CD8-positive, alpha-beta T cell (primary cell): ENCODE measurements at places on chromosomes 12 and 14. TPM values are rescaled to one million over a fixed set of nuclear protein-coding genes. Genes with fewer than 3 reads are reported as not detected.
A peak's percentile ranks its signal among the peaks of the same experiment; 100 is the strongest.

AHNAK2 gene
- 0.14 TPM for total RNA-seq

GRCh38 chr14:81018251-81018650 is 62.8 kb downstream of the TSHR start:
- DNase-seq, result no peak

PTPN6 gene
- 63.9 TPM for total RNA-seq

NDUFA9 gene
- total RNA-seq, result 94.2 TPM

- peak; percentile 11 for DNase-seq
These were observed 5.4 kb downstream of the SOS2 start for GRCh38 chr14:50225974-50226297.

GRCh38 chr12:87086118-87086891 is 830.1 kb upstream of the MGAT4C start:
- no peak for DNase-seq

- no peak for DNase-seq
These were observed 78.3 kb downstream of the GSC start for GRCh38 chr14:94691660-94692034.

CMA1 gene
- not detected for total RNA-seq

DNA sequence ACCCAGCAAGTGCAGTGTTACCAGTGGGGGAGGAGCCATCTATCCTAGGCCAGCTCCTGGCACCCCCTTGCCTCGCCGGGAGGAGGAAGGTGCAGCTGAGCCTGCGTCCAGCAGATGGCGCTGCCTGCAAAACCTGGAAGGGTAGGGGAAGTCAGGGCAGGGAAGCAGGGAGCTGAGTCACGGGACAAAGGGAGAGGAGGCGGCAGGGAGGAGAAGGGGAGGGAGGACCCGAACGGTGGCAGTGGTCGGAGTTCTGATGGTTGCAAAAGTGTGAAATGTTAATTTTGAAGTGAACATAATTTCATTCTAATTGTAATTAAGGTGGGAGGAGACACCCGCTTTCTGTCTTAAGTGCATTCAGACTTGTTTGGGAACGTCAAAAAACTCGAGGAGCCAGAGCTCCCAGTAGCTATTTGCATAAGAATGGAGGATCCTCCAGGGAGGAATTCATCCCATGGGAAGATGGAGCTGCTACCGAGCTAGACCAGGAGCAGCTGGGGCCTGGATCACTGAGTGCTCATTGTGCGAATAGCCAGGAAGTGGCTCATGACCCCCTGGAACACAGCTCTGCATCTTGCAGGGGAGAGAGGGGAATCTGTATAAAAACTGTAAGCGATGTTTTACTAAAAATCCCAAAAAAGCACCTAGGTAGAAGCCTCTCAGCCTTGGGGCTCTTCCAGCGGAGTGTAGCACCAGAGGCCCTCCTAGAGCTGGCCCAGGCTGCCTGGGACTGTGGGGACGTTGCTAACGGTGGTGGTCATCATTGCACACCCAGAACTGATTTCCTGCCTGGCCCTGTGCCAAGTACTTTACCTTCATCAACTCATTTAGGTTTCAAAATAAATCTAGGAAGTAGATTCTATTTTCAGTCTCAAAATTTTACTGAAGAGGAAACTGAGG is 59.5 kb downstream of the EMP1 start:
- peak; percentile 64 for DNase-seq

C12orf54 gene
- total RNA-seq, result not detected

NTF3 gene
- total RNA-seq, result not detected
